ENCODE measurements at places on chromosomes 12 and 14.

- no peak for DNase-seq
Measured at GRCh38 chr12:52243856-52244614, 11.0 kb downstream of the KRT7 start.

DNA sequence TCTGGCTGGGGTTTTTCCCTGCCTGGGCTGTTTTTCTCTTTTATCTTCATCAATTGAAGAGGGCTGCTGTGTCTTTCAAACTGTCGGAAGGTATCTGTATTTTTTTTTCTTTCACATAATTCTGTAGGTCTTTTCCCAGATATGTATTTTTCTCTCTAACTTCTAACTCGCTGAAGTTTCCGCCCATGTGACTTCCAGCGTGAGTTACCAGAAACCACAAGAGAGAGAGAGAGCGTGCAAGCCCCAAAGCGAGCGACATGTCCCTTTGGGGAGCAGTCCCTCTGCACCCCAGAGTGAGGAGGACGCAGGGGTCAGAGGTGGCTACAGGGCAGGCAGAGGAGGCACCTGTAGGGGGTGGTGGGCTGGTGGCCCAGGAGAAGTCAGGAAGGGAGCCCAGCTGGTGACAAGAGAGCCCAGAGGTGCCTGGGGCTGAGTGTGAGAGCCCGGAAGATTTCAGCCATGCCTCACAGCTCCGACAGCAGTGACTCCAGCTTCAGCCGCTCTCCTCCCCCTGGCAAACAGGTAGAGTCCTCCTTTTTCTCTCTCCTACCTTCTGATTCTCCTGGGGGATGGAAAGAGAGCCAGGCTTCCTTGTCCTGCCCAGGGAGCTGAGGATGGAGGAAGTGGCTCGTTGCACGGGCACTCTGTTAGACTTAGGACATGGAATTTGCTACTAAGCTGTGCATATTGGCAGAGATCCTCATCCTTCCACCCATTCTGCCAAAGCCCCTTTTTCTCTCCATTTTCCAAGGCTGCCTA lies at the start of gene BATF:
Gene BATF, plus strand, starts transcription at position 246 of the 759 bp plus-strand sequence. Its CDS starts 214 bp downstream, at position 460.
- DNase-seq: no peak

DNA sequence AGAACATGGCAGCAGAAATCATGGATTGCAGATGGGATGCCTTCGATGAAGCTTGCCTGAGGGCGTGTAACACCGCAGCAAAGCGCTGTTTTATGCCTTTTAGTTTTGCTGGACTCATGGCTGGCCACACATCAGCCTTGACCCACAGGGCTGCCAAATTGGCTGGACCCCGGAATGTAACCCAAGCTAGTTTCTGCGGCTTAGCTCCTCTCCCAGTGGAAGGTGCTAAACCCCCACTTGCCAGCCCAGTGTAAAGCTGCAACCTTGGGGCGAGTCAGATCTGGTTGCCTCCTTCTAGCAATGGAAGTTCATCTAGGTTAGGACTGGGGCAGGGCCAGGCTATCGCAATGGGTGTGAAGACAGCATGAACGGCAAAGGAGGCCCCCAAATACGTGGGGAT lies 38.3 kb downstream of the MEG3 start:
- DNase-seq: no peak

- no peak for DNase-seq
Measured at GRCh38 chr14:94029265-94029664, 3.1 kb downstream of the OTUB2 start.

DNA sequence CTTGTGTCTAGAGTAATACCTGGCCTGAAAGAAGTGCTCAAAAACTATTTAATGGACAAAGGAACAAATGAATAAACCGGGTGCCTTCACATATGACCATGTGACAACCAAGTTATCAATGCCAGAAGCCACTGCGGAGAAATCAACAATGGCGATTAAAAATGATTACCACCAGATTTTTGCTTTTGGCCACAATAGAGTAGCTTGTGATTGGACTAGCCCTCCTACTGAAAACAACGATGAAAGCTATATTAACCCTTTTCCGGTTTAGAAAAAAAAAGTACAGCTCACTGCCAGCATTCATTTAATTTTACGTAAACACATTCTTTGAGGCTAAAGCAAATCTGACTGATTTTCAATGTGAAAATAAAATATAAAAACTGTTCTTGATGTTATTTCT lies 41.6 kb upstream of the TTC7B start:
- DNase-seq: no peak

GRCh38 chr12:90922145-90922627 lies 32.8 kb downstream of the CCER1 start:
- no peak for DNase-seq

- no peak for DNase-seq
Measured at GRCh38 chr12:116695464-116695725, 42.5 kb downstream of the SPRING1 start.
